Heart right ventricle (tissue), 16 donors: ENCODE measurements at places on chromosomes 7 and 10.
A peak's percentile ranks its signal among the peaks of the same experiment; 100 is the strongest.

GRCh38 chr7:96059075-96059474 lies 262.8 kb downstream of the SLC25A13 start:
- DNase-seq: no peak

- DNase-seq: peak; percentile 56
These were observed 2.8 kb downstream of the PDGFA start for GRCh38 chr7:516606-517456.

DNA sequence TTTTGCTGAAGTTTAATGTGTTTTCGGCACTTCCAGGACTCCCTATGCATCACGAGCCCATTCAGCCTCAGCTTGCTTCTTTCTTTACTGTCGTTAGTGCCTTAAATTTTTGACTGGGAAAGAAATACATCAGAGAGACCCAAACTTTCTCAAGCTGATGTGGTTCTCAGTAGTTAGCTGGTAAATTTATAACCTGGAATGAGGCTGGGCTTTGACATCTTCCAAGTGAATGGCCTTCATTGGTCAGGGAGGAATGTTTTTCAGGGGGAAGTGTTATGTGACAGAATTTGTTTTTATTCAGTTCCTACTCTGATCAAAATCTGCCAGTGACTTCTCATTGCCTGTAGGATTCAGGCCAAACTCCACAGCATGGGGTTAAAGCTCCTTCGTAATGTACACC lies 296.9 kb downstream of the SORCS3 start:
- no peak for DNase-seq

- DNase-seq: no peak
These were observed 71.9 kb downstream of the WIPF3 start for GRCh38 chr7:29878081-29878688.
